NCI-H226 (cell line): ENCODE measurements at places on chromosomes 5 and 9.

GRCh38 chr9:21504894-21505293 is 22.8 kb upstream of the IFNE start:
- DNase-seq: no peak

DNA sequence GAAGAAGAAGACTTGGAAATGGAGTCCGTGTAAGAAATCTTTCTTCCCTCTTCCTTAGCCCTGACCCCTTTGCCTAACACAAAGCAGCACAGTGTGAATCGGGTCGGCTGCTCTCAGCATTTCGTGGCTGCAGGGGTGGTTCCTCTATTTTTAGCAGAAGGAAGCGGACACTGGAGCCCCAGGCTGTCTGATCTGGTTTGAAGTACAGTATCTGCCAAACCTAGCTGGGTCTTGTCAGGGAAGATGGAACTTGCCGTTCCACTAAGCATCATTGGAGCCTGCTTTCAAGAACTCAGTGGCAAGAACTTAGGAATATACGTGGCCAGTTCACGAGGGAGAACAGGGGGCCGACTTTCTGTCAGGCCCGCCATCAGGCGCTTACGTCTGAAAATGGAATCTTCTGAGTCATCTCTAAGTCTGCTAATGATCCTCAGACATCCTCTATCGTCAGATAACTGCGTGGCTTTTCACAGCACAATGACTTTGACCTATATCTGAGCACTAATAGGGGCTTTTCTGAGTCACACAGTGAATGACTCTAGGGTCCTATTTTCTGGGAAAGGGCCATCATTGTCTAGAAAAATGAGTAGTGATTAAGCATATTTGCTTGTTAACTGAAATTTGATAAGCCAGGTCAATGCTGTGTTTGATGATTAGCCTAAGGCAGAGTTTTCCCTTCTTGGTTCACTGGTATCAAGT is 43.3 kb upstream of the NCS1 start:
- DNase-seq: no peak

GRCh38 chr5:41878173-41878572 is 7.9 kb upstream of the OXCT1 start:
- DNase-seq: no peak

DNA sequence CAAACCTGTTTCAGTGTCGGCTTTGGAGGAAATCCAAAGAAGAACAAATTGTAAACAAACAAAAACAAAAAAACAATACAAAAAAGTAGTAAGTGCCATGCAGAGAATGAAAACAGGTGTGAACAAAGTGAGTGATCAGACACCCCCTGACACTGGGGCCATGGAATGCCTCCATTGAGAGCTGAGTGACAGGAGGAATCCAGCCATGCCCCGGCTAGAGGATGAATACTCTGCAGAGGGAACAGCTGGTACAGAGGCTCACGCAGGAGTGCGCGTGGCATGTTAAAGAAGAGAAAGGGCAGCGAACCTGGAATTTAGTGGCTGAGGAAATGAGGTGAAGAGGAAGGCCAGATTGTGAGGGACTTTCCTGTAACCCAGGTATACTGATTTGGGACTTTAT is 15.5 kb upstream of the CCNJL start:
- no peak for DNase-seq

- peak; percentile 55 for DNase-seq
Observed at GRCh38 chr9:135463140-135463539, 16.4 kb upstream of the PPP1R26 start.

DNA sequence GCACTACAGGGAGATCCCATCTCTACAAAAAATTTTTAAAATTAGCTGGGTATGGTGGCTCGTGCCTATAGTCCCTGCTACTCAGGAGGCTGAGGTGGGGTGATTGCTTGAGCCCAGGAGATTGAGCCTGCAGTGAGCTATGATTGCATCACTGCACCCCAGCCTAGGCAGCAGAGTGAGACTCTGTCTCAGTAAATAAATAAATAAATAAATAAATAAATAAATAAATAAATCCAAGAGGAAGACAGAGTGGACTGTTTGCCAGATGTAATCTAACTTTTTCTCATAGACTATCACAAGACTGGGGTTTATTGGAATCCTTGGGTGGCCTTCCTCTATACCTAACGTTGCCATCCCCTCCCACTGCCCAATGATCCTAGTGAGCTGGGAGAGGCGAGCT is 19.2 kb upstream of the TCF7 start:
- DNase-seq: no peak

- no peak for DNase-seq
Observed at GRCh38 chr5:90386099-90386710, 23.4 kb downstream of the CETN3 start.

- peak; percentile 52 for DNase-seq
Observed at GRCh38 chr5:83914199-83914598, 193.5 kb upstream of the HAPLN1 start.

- no peak for DNase-seq
Observed at GRCh38 chr9:115183436-115183835, 65.5 kb upstream of the TNC start.
